ENCODE measurements at places on chromosomes 5 and 9.
A peak's percentile ranks its signal among the peaks of the same experiment; 100 is the strongest.

DNA sequence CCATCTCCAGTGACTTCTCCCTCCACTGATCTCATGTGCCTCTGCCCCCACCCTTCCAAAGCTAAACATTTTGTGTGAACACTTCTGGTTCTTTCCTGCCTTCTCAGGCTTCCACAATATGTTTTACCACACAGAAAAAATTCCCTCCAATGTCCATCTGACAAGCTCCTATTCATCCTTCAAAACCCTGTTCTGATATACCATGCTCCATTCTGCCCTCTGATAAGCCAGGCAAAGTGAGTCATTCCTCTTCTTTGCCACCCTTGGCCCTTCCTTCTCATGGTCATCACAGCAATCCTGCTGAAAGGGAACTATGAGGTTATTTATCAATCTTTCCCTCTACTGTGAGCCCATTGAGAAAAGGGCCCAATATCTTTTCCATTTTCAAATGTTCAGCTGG, 97.6 kb downstream of the BARX1 start:
- no peak for DNase-seq

DNA sequence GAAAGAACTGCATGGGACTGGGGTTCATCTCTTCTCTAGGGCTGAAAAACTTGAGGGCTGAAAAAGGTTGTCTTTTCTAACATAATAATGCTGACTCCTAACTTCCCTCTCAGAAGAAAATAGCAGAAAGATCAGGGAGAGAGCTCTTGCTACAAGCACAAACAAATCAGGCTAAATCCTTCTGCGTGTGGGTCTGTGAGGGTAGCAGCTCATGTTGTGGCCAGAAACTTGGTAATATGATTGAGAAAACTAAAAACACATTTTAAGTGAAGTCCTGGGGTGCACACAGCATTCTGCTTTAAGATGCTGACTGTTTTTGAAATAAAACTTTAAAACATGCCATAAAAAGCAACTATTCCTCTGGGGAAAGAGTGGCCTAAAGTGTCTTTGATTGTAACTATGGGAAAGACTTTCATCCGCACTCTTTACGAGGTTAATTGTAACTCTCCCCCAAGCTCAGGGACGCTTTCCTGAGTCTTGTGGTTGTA, 56.7 kb downstream of the SAXO1 start:
- DNase-seq, result no peak

DNA sequence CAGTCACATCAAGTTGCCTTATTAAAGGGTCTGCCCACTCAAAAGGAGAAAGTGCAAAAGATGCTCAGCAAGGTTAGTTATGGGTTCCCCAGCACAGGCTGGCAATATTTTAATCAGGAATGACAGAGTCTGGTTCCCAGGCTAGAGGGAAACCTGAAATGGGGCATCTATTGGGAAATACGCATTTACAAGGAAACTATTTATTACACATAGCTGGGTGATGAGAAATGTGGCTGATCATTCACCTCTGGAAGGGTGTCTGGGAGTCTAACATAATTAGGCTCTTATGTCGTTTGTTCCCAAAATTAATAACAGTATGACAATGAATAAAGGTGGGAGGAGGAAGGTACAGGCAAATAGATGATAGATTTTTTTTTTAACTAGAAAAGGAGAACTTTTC, 314.7 kb downstream of the ENC1 start:
- DNase-seq, result no peak

DNA sequence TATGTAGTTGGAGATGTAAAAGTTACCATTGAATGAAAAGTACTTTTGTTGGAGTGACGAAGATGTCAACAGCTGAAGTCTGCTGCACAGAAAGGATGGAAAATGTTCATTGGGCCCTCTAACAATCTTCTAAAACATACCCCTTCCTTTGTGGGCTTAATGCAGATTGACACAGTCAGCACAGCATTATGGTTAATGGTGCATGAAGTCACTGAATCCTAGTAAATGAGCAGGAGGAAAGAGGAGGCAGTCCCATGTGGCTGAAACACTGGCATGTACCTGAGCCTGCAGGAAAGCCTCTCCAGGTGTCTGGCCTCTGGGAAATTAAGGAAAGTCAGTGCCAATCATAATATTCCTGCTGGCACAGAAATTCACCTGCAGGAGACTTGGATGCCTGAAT, 153.8 kb downstream of the ARL15 start:
- no peak for DNase-seq

DNA sequence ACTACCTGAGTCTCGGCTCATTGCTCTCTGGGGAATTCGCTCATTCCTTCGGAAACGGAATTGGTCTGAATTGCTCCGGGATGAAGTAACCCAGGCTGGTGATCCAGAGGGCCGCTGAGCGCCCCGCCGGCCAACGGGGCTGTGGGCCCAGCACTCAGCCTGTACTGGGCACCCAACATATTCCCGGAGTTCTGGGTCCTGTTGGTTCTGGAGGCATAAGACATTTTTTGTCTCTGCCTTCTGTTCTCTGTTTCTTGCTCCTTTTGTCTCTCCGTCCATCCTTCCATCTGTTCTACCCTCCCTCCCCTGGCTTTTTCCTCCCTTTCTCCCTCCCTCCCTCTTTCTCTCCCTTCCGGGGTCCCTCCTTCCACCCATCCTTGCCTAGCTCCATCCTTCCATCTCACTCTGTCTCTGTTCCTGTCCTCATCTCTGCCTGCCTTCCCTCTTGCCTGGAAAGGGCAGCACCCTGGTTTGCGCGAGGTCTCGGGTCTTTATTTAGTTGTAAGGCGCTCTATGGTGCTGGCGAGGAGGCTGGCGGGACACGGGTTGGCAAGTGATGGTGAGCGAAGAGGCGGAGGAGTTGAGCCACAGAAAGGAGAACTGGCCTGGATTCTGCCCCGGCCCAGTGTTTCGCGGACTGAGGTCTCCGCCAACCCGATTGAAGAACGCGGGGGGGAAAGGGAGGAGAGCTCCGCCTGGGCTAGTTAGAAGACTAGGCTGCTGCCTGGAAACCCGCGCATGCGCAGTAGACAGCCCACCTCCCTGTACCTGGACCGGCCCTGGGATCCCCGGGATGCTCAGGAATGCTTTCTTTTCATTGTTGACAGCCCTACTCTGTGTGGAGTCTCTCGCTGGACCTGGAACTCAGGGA, 1468.0 kb downstream of the FOXD4L5 start:
- peak; percentile 87 for DNase-seq

DNA sequence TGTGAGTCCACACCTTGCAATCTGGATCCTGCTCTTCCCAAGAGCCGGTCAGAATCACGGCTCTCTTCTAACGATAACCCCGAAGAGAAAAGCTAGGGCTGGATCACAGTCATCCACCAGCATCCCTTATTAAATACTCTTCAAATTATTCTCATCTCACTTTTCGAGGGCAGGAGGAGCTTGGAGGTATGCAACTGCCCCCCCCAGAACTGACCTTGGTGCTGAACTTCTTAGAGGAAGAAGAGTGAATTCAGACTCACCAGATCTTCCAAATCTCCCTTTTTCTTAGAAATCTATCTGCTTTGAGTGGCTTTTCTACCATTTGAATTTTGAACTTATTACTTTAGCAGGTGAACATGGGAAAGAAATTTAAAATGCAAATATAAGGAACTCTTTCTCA, 75.7 kb downstream of the MED10 start:
- no peak for DNase-seq

DNA sequence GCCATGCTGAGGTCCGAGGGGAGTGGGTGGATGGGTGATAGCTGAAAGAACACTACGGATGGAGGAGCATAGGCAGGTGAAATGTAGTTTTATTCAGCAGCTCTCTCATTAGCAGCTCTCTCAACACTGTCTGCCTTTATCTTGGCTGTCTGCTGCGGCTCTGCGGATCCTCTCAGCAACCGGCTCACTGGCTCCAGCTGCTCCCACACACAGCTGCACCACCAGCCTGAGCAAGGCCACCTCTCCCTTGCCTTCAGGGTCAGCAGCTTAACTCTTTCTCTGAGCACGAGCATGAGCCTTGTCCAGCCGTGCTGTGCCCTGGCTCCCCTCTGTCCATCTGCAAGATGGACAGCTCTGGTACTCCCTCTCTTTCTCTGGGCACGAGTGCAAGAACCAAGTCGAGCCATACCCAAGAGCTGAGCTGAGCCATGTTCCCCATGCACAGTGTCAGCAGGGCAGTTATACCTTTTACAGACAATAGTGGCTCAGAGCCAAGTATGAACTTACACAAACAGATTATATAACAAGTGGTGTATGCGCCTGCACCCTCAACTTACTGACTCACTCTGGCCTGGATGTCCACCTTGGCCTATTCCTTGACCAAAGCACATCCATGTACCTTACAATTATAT, 108.5 kb downstream of the MACIR start:
- DNase-seq, result no peak

DNA sequence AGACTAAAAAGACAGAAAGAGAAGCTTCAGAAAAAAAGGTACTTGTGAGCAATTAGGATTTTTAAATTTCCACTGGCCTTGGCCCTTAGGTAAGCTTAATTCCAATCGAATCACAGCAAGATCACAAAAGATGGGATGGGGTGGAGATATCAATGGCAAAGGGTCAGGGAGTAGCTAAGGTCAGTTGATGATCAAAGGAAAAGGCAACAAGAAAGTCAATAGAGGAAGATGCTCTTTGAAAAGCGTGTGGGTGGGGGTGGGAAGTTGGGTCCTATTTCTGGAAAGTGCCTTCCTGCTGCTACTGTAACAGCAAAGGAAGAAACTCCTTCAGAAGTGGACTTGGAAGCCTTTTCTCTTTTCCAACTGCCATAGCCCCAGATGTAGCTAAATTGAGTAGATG, 7.3 kb downstream of the C1QTNF3 start:
- DNase-seq, result no peak

GRCh38 chr5:116037236-116037822, 5.1 kb downstream of the ARL14EPL start:
- DNase-seq, result peak; percentile 32

- DNase-seq, result peak; percentile 70
These were observed 215.5 kb downstream of the TMEM167A start for GRCh38 chr5:82861701-82862100.

- no peak for DNase-seq
These were observed 233.4 kb downstream of the COMMD10 start for GRCh38 chr5:116318091-116318854.

DNA sequence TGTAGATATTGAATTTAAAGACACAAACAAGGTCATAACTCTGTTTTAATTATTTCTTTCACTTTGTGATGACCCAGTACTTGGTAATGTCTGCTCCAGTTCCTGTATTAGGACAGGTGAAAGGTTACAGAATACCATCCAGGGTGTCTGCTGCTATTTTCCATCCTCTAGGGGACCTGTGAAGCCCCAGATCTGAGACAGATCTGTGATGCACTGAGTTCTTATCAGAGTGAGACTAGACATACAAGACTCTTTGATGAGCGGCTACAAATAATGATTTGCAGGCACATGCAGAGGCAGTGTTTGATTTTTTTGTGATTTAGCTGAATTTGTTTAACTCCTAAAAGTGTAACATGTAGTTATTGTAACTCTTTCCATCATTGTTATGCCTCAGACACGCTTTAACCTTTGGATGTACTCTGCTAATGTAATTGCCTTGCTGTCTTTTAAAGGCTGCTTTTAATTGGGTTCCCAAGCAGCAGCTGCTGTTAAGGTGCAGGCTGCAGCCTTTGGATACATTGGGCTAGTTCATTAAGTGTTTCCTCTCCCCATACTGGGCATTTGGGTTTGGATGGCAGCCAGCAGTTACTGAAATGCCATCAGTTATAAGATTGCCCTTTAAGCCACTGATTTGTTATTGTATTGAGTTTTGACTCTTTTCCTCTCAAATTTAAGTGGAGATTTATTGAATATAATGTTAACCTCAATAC, 63.3 kb downstream of the RASGRF2 start:
- no peak for DNase-seq

- DNase-seq, result peak; percentile 45
These were observed 92.3 kb downstream of the LMX1B start for GRCh38 chr9:126705767-126706697.

DNA sequence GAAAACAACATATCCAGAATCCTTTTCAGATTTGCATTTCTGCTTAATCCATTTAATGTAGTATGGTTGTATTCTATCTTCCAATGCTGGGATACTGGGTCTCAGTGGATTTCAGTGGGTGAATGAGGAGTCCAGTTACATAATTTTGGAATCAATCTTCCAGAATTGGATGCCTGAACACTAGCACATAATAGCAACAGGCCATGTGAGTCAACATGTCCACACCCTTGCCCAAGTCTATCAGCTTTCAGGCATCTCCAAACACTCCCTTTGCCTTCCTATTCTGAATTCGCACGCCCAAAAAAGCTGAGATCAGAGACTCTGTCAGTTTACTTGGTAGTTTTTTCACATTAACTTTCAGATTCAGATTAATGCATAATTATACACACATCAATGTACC, 202.6 kb downstream of the TSSK1B start:
- DNase-seq, result no peak

- peak; percentile 4 for DNase-seq
These were observed 895.9 kb downstream of the TLE4 start for GRCh38 chr9:80467632-80468031.

GRCh38 chr9:29199975-29200374, 1626.7 kb upstream of the C9orf72 start:
- no peak for DNase-seq

DNA sequence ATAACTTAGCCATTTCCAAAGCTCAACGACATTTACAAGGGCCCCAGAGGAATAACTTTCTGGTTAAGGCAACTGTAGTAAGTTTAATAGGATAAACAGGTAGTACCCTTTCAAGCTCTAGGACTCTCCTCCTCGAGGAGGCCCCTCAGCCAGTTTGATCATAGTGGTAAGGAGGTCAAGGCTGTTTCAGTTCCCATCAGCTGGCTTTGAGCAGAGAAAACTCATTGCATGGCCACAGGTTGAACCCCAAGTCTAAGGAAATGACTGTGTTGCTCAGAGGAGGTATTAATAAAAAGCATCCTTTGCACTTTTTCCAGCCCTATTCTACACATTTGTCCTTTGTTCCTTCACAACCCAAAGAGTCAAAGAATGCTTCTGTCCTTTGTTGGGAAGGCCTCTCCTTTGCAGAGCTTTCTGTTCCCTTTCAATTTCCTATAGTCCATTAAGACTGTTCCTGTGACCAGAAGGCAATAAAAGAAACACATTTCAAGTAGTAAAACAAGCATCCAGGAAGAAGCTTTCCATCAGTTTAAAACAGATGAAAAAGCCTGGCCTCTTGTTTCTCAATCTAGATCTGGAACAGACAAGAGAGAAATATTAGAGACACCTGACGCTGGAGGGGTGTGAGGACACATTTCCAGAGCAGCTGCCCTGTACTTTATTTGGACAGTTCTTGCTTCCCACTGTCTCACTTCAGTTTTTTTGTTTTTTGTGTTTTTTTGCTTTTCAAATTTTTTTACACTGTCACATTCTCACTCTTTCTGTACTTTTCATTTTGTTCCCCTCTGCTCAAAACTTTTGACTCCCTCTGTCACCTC, 54.1 kb downstream of the PRRC1 start:
- no peak for DNase-seq

- no peak for DNase-seq
These were observed 218.2 kb downstream of the TSSK1B start for GRCh38 chr5:113216545-113216944.
